Left lung (tissue), 14 donors: ENCODE measurements at places on chromosomes 11 and 22.

GRCh38 chr22:25405841-25406509 is 158.5 kb upstream of the GRK3 start:
- DNase-seq: no peak
- peaks cover 17% of the 10 kb centered on the region for H3K4me1 ChIP-seq
- H3K27me3 ChIP-seq: no peaks in the 10 kb centered on the region
- H3K27ac ChIP-seq: peak overlapping the region; percentile 87
- H3K4me3 ChIP-seq: peak overlapping the region; percentile 48

- peak overlapping the region; percentile 61 for H3K27ac ChIP-seq
- DNase-seq: peak; percentile 75
- no peaks in the 10 kb centered on the region for H3K36me3 ChIP-seq
- peaks cover 31% of the 10 kb centered on the region for H3K4me1 ChIP-seq
- H3K4me3 ChIP-seq: no peak overlapping the region
Observed at GRCh38 chr22:41844513-41844912, 11.6 kb downstream of the SREBF2 start.

GRCh38 chr22:48920776-48921241 is 906.9 kb downstream of the BRD1 start:
- DNase-seq: no peak
- H3K27ac ChIP-seq: no peak overlapping the region
- H3K4me1 ChIP-seq: no peaks in the 10 kb centered on the region
- peaks cover 31% of the 10 kb centered on the region for H3K27me3 ChIP-seq

DNA sequence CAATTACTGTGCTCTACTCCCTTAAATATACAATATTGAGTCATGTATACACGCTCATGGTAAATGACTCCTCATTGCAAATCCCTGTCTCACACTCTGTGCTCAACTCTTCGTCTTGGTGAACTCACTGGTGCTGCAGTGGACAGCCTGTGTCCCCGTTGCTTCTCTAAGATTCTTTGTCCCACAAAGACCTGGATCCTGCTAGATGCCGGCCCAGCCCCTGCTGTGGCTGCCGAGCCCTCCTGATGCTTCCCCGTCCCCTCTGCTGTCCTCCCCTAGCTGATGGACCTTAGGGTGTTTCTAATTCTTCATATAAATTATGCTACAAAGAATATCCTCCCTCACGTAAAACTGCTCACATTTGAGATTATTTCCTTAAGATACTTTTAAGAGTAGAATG is 5.5 kb downstream of the APOL2 start:
- H3K27ac ChIP-seq: no peak overlapping the region
- no peak for DNase-seq
- no peaks in the 10 kb centered on the region for H3K27me3 ChIP-seq

GRCh38 chr11:123472236-123472935 is 42.3 kb downstream of the GRAMD1B start:
- H3K27ac ChIP-seq: no peak overlapping the region
- H3K27me3 ChIP-seq: no peaks in the 10 kb centered on the region
- H3K36me3 ChIP-seq: no peaks in the 10 kb centered on the region

- no peaks in the 10 kb centered on the region for H3K27me3 ChIP-seq
- no peaks in the 10 kb centered on the region for H3K4me1 ChIP-seq
Observed at GRCh38 chr11:11931461-11932055, 76.9 kb downstream of the DKK3 start.

DNA sequence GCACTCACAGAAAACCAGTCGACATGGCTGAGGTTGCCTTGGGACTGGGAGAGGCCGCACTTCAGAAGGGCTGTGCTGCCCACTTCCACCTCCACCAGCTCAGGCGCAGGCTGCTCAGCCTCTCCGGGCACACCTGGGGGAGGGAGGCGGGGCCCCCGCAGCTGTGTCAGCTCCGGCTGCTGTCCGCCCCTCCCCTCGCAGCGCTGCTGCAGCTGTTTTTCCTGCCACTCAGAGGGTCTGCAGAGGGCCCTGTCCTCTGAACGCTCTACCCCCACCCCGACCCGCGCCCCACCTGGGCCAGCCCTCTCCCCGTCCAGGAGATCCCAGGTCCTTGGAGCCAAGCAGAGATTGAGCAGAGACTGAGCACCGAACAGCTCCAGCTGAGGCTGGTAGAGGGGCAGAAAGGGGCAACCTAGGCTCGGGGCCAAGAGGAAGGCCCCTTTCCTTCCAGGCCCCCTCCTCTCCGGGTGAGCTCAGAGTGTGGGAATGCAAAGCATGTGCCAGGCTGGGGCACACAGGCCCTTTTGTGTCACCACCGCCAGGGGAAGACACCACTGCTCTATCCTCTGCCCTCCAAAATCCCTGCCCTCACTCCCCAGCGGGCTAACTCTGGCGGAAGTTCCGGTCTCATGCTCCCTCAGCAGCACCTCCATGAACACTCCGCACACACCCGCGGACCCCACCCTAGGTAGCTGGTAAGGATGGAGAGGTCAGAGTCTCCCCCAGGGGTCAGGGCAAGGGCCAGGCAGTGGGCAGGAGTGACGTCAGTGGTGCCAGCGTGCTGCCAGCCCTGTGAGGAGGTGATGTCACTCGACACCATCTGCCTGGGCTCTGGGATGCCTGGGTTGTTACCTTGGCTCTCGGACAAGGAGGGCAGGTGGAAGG is 1.6 kb downstream of the MCAM start:
- H3K27ac ChIP-seq: peak overlapping the region; percentile 73
- H3K27me3 ChIP-seq: peaks cover 66% of the 10 kb centered on the region
- H3K4me1 ChIP-seq: peaks cover 56% of the 10 kb centered on the region
- DNase-seq: peak; percentile 48
- peak overlapping the region; percentile 36 for H3K4me3 ChIP-seq
- H3K36me3 ChIP-seq: peaks cover 16% of the 10 kb centered on the region

DNA sequence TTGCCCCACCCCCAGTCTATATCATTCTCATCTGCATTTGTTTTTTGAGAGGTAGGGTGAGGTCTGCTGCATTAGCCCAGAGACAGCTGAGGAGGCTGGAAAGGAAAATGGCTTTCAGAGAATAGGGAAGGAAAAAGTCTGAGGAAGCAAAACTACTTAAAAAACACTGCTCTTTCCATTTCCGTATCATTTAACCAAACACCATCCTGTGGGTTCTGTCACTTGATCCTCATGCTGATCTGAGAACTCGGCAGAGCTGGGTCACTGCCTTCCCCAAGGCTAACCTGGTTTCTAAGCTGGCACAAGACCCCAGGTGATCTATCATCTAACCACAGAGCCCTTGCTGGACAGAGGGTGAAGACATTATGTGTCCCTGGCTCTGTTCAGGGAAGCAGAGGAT is 1.2 kb downstream of the FOLR2 start:
- H3K4me1 ChIP-seq: peaks cover 3% of the 10 kb centered on the region
- peak overlapping the region; percentile 16 for H3K27ac ChIP-seq
- no peaks in the 10 kb centered on the region for H3K36me3 ChIP-seq
- no peak overlapping the region for H3K4me3 ChIP-seq
- DNase-seq: no peak
- no peaks in the 10 kb centered on the region for H3K27me3 ChIP-seq

- no peak for DNase-seq
- peaks cover 5% of the 10 kb centered on the region for H3K4me1 ChIP-seq
- H3K27me3 ChIP-seq: no peaks in the 10 kb centered on the region
- no peak overlapping the region for H3K27ac ChIP-seq
- no peak overlapping the region for H3K4me3 ChIP-seq
Observed at GRCh38 chr22:22698263-22698750, 53.9 kb downstream of the GGTLC2 start.

DNA sequence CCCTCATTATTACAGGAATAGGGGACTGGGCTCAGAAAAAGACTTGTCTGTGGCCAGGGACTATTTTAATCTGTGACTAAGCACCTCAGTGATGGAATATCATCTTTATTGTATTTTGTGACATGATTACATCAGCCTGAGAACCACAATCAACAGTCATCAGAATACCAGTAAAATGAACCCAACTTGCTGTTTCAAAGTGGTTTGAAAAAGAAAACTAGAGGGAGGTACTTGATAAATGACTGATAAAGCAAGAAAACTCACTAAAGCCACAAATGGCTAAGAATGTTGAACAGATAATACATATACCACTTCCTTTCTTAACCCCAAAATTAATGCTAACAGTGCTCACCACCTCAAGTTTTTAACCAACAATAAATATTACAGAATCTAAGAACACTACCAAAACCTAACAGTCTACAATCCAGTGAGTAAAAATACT is 155.7 kb downstream of the ATG16L2 start:
- H3K27ac ChIP-seq: no peak overlapping the region
- DNase-seq: no peak
- no peak overlapping the region for H3K4me3 ChIP-seq
- H3K36me3 ChIP-seq: no peaks in the 10 kb centered on the region

DNA sequence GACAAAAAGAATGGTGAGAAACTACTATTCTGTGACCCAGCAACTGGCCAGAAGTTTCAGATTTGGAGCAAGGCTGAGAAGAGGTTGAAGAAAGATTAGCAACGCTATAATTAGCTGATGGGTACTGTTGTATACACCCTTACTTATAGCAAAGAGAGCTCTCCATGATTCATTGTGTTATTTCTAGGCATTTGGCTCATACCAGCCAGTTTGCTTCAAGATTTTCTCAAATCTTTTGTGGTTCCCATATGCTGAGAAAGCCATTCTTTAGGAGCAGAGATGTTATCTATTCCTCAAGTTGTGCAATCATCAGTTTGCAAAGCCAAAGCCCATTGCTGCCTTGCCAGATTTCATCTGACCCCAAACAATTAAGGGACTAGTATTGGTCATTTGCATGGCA is 179.4 kb downstream of the ETS1 start:
- H3K27me3 ChIP-seq: no peaks in the 10 kb centered on the region
- H3K4me3 ChIP-seq: no peak overlapping the region
- peaks cover 3% of the 10 kb centered on the region for H3K4me1 ChIP-seq
- H3K27ac ChIP-seq: no peak overlapping the region
- H3K36me3 ChIP-seq: no peaks in the 10 kb centered on the region

GRCh38 chr11:82792822-82793569 is 59.3 kb upstream of the FAM181B start:
- H3K36me3 ChIP-seq: no peaks in the 10 kb centered on the region
- no peak overlapping the region for H3K27ac ChIP-seq
- no peaks in the 10 kb centered on the region for H3K4me1 ChIP-seq

DNA sequence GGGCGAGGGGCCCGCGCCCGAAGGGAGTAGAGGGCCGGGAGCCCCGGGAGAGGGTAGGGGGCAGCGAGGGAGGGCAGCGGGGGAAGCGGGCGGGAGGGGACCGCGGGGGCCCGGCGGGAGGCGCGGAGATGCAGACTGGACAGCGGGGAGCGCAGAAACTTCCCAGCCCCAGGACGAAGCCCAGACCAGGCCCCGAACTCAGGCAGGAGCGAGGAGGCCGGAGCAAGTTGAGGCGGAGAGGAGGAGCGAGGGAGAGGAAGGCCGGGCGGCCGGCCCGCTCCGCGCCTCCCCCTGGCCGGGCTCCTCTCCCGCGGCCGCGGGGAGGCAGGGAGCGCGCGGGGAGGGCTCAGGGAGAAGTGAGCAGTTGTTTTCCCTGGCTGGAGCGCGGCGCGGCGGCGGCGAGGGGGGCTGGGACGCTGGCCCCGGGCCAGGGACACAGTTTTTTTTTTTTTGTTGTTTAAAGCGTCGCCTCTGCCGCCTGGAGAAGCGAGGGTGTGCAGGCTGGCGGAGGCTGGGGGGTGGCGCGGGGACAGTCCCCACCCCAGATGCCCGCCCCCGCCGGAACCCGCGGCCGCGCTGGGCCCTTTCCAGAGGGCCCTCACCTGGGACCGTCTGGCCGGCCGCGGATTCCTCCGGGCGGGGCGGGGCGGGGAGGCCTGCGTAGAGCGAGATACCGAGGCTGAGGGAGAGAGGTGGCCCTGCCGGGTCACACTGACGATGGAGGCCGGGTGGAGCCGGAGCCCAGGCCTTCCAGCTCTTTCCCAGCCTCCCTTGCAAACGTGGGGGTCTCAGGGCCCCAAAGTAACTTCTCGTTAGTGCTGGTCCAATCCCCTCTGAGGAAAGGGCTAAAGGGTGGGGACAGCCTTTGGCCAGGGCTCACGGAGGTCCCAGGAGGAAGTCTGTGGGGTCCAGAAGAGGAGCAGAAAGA is at the start of gene LTBP3:
Gene LTBP3 (minus strand): TSS at position 358 of the 928 bp plus-strand sequence. CDS start 400 bp downstream, outside the sequence.
- no peaks in the 10 kb centered on the region for H3K27me3 ChIP-seq
- peak; percentile 80 for DNase-seq
- peak within 1 kb of the TSS; percentile 49 for H3K4me3 ChIP-seq
- no peaks in the 10 kb centered on the region for H3K36me3 ChIP-seq
- H3K27ac ChIP-seq: peak within 1 kb of the TSS; percentile 90

- H3K36me3 ChIP-seq: no peaks in the 10 kb centered on the region
- H3K27me3 ChIP-seq: no peaks in the 10 kb centered on the region
- no peak overlapping the region for H3K27ac ChIP-seq
- no peaks in the 10 kb centered on the region for H3K4me1 ChIP-seq
Observed at GRCh38 chr22:25930083-25930482, 188.1 kb downstream of the MYO18B start.

DNA sequence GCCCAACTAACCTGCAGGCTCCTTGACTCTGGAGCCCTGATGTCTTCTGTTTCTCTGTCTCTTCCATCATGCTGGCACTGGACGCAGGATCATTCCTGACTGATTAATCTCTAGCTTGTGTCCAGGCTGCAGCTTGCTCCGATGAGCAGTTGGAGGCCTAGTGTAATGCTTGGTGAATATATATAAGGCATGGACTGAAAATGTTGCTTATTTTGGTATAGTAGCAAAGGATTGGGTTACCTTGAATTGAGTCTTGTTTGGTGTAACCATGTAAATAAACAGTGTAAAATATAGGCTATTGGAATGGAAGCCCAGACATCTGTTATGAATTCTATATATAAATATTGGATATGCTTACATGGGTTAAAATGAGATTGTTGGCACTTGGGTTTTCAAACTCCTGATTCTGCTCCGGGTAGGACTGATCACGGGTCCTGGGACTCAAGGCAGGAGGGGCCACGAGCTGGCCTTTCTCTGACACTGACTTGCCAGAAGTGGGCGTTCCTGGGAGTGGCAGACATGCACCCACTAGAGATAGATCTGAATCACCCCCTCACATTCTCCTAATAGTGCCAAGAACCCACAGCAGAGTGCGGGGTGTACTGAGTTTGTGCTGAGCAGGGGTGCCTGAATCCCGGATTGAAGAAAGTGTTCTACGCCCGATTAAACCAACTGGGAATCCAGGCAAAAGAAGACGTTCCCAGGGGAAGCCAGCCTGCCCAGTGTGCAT is 25.8 kb downstream of the LRP5 start:
- no peaks in the 10 kb centered on the region for H3K36me3 ChIP-seq
- no peak for DNase-seq
- no peak overlapping the region for H3K4me3 ChIP-seq
- no peak overlapping the region for H3K27ac ChIP-seq
- peaks cover 7% of the 10 kb centered on the region for H3K4me1 ChIP-seq

GRCh38 chr22:50084614-50085021 is 608 bp downstream of the MLC1 start:
- H3K27me3 ChIP-seq: no peaks in the 10 kb centered on the region
- peaks cover 6% of the 10 kb centered on the region for H3K4me1 ChIP-seq
- DNase-seq: no peak
- no peaks in the 10 kb centered on the region for H3K36me3 ChIP-seq
- H3K27ac ChIP-seq: no peak overlapping the region

GRCh38 chr11:77436969-77437368 is 36.9 kb downstream of the PAK1 start:
- no peak overlapping the region for H3K4me3 ChIP-seq
- no peaks in the 10 kb centered on the region for H3K27me3 ChIP-seq
- H3K36me3 ChIP-seq: no peaks in the 10 kb centered on the region
- H3K4me1 ChIP-seq: no peaks in the 10 kb centered on the region
